Activated T-cell treated with anti-CD3 and anti-CD28 coated beads for 24 hours (primary cell): ENCODE measurements at places on chromosomes 7 and 10.

GRCh38 chr7:110841840-110842545 is 248.9 kb upstream of the LRRN3 start:
- no peak for DNase-seq

GRCh38 chr10:33112831-33113455 is 154.9 kb upstream of the ITGB1 start:
- DNase-seq = no peak

GRCh38 chr10:68586606-68587305 is 26.6 kb downstream of the TET1 start:
- no peak for DNase-seq

GRCh38 chr7:144717720-144718119 is 118.1 kb downstream of the TPK1 start:
- DNase-seq = no peak

GRCh38 chr7:122682815-122683550 is 15.9 kb downstream of the RNF133 start:
- DNase-seq = no peak

DNA sequence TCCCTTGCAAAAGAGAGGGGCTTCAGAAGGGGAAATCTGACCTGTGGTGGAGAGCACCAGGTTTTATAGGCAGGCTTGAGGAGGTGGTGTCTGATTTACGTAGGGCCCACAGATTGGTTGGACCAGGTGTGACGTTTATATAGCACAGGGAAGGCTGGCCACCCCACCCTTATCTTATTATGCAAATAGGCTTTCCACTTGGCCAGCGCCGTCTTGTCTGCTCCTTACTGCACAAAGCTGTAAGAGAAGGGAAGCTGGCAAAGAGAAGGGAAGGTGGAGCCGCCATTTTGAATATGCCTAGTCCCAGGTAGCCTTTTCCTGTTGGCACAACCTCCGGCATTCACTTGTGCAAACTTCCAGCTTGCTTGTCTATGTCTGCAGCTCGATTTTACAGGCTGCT is 221.4 kb downstream of the GATA3 start:
- no peak for DNase-seq

- DNase-seq = no peak
Observed at GRCh38 chr10:36781570-36781969, 343.8 kb upstream of the ANKRD30A start.

DNA sequence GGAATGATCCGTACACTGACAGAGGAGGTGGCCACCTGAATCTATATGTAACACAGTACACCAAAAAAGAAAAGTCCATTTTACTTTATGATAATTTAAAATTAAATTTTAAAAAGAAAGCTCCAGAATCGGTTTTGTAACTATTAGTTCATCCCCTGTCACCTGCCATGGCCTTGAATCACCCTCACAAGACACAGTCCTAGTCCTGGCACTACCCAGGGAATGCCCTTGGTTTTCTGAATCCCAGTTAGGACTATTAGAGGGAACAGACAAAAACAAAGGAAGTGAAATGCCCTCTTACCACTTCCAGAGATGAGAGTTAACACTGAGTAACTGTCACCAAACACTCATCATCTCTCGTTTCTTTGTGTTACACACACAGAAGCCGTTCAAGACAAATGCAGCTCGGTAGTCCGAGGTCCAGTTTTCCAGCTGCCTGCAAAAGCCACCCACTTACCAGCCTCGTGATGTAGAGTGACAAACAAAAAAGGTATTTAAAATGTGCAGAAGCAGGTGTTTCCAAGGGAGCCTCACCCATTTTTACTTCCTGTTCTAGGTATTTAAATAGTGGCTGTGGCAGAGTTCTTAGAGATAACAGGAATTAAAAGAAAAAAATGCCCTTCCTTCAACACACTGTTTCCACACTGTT is 6.1 kb downstream of the PTPRN2 start:
- no peak for DNase-seq

DNA sequence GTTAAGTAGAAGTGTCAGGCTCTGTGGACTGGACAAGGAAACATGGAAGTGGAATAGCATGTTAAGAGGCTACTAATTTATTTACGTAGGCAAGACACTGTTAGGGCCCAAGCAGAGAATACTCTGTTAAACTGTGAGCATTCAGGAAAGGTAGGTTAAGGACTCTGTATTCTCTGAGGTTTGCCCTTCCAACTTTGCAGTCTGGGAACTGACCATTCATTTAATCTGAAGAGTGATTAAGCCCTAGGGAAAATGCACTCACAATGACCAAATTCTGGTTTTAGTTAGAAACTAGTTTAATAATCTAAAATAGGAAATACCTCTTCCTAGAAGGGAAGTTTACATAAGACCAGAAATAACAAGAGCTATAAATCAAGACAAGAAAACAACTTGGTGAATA is 266.6 kb downstream of the SUGCT start:
- no peak for DNase-seq
